ENCODE measurements at places on chromosomes 1 and 21.
A peak's percentile ranks its signal among the peaks of the same experiment; 100 is the strongest.

DNA sequence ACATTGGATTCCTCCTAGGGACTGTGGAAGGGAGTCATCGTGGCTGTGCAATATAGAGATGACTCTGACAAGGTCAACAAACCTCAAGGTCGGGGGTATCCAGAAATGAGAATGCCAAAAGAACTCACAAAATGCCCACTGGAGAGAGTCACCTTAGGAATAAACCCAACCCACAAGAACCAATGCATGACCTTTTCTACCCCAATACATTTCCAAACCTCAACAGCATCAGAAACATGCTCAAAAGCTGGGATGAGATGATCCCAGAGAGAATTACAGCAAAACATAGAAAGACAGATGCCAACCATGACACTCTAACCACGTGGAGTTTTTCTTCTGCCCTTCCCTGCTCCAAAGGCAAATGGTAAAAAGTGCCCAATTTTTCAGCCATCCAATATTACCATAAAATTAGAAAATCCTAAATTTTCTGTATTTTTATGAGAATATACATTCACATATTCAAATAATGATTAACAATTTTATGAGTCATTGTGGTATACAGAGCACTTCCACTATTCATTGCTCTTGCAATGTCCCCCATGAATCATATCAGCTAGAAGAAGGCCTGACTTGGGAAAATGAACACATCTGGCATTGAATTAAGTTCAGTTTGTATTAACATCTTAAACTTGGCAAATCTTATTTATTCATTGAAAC is 88.2 kb upstream of the PALMD start:
- no peak for DNase-seq

DNA sequence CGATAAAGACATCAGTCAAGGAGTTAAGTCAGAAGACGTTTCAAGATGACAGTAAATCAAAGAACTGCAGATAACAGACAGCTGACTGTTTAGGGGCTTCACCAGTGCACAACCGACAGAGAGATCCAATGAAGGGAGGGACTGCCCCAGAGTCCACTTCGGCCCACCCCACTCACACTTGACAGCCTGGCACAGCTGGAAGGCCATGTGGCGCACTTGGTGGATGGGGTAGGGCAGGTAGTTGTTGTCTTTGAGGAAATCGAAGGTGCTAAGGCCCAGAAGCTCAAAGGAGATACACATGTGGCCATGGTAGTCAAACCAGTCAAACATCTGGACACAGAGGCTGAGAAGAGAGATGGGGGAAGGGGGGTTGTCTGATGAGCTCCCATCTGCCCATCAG is 4.4 kb upstream of the SCAMP3 start:
- no peak for DNase-seq

GRCh38 chr1:242428399-242429190 is 95.9 kb downstream of the PLD5 start:
- no peak for DNase-seq

DNA sequence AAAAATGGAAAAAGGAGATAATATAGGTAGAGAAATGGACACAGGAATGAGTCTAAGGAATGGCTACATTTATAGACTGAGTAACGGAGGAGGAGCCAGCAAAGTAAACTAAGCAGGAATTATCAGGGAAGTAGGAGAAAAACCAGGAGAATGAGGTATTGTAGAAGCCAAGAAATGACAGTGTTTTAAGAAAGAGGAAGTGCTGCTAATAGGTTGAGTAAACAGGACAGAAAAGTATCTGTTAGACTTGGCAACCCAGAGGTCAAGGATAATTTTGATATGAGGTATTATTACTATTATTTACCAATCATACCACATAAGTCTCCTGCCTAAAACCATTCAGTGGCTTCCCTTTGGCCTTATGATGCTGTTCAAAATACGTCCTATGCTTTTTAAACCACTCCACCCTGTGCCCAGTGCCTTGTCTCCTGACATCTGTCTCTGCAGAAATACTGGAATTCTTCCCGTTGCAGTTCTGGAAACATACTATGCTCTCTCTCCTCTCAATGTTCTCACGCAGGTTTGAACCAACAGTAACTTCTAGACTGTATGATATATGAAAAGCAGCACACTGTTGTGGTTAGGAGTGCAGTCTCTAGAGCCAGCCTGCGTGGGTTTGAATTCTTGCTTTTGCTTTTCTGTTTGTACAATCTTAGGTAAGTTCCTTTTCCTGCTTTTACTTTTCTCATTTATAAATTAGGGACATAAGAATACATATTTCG is 24.6 kb upstream of the NEK7 start:
- no peak for DNase-seq

DNA sequence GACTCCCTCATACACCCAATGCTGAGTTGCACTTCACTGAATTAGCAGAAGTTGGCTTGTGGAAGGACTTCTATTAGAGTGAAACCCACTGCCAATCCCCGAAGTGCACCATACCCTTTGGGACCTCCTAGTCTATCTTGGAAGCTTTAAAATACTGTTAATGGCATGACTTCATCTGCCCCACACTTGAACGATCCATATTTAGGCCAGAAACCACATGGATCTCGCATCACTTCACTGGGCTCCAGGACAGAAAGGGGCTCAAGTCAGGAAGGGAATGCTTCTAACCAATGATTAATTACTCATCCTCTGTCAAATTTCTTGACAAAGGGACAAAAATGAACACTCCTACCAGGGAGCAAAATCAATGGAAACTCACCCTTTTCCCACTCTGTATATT is 69.1 kb downstream of the BCAR3 start:
- DNase-seq = no peak

- DNase-seq = no peak
Observed at GRCh38 chr1:209884665-209885117, 53.3 kb upstream of the SYT14 start.

GRCh38 chr1:54287801-54288211 is 87.8 kb downstream of the MRPL37 start:
- DNase-seq = no peak

GRCh38 chr1:22089134-22089571 is 36.6 kb downstream of the CDC42 start:
- no peak for DNase-seq

DNA sequence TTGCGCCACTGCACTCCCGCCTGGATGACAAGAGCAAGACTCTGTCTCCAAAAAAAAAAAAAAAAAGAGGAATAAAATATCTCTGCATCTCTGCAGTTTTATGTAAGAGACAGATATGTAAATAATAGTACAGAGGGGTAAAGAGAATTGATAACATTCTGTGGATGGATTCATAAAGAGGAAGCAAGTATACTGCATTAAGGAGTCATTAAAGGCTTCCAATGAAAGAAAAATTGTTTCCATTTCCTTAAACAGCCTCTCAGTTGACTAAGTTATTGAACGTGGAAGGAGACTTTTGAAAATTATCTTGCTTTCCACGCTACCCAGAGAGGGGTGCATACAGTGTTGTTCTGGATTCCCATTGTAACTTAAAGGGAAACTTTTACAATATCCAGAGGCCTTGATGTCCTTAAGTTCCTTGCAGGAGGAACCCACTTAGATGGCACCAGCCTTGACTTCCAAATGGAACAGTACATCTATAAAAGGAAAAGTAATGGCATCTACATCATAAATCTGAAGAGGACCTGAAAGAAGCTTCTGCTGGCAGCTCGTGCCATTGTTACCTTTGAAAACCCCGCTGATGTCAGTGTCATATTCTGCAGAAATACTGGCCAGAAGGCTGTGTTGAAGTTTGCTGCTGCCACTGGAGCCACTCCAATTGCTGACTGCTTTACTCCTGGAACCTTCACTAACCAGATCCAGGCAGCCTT is 13.8 kb downstream of the CEP350 start:
- DNase-seq = no peak

DNA sequence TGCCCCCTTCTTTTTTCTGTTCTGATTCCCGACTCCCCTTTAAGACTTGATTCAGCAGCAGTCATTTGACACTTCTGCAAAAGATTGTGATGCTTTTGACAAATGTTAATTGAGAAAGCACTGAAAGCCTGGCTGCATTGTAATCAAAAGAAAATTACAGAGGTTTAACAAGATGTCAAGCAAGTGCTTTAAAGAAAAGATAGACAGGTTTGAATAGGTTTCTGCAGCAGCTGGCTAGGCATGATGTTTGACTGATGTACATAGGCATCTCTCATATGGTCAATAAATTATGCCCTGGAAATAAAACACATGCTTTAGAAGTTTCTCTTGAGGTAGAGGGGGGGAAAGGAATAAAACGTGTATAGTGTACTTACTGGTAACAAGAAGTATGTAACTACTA is 147.8 kb downstream of the ADGRL2 start:
- DNase-seq = no peak

DNA sequence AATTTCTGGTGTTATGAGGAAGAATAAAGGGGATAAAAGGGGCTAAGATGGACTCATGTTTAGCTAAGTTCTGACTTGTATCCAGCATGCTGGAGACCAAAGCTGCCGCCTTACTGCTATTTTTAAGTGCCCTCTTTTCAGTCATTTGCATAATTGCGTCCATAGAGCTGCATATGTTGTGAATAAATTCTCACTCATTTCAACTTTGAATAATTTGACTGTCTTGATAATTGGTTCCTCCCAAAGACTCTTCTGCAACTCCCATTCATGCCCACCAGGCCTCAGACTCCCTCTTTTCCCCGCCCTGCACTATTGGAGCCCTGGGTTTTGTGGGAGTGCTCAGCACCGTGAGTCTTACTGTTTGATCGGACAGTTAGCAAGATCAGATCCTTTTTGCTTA is 45.0 kb downstream of the KIAA0040 start:
- no peak for DNase-seq

DNA sequence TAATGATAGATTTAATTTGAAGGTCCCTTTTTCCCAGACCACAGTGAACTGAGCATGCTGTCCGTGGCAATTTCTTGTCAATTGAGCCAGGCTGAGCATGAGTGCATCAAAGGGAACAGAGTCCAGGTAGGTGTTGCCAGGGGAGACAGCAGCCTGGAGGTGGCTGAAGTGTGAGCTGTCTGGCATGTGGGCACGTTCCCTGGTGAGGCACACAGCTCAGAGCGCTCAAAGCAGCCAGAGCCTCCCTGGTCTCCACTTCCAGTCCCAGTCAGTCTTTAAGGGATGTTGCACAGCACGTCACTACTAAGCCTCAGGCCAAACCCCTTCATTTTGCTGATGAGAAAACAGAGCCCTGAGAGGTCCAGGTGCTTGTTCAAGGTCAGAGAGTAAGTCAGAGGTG is 251.4 kb downstream of the MATN1 start:
- no peak for DNase-seq

GRCh38 chr21:42233067-42233961 is 14.4 kb downstream of the ABCG1 start:
- peak; percentile 96 for DNase-seq

- no peak for DNase-seq
Observed at GRCh38 chr1:156097499-156098178, 15.4 kb upstream of the MEX3A start.

Data from GF-D8 (cell line).